DMS 273 treated with DMSO at 0.1 percent for 48 hours (cell line): ENCODE measurements at places on chromosomes 6 and 20.

DNA sequence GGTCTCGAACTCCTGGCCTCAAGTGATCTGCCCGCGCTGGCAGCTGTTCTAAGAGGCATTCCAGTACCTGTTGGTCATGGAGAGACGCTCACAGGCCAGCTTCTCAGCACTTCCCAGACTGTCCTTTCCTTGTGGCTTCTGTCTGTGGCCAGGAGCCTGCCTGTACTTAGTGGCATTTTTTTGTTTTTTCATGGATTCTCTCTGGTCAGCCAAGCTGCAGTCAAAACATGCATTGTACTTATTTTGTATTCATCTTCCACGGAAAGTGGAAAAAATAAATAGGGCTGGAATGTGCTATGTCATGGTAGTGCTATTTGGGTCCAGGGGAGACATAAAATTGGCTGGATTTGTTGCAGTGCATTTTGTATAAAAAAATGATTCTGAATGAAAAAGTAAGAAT, 29.1 kb downstream of the ZDHHC14 start:
- DNase-seq = no peak

DNA sequence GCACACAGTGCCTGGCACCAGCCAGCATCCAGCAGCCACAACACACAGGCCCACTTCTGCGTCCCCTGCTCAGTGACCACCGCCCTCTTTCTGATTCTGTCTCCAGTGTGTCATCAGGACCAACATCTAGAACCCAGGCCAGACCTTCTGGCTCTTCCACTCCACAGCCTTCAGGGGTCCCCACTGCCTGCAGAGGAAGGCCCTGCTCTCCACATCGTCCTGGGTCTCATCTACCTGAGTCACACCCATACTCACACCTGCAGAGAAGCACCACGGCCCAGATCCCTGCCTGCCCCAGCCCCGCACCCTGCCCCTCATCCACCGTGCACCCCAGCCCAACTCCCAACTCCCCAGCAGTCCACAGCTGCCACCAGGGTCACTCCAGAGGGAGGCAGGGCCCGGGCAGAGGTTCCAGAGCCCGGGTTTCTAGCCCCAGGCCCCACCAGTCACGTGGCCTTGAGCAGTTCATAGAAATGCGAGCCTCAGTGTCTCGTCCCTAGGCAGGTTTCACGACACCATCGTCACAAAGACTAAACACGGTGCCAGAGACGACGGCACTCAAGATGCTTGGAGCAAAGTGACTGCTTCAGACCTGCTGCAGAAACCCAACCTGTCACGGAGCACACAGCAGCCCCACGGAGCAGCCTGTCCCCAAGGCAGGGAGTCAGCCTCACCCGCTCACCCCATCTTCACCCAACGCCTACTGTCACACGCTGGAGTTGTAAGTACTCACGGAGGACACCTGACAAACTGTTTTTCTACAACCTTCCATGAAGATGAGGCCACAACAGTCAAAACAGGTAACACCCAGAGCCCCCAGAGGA, 16.1 kb downstream of the TAF4 start:
- no peak for DNase-seq

DNA sequence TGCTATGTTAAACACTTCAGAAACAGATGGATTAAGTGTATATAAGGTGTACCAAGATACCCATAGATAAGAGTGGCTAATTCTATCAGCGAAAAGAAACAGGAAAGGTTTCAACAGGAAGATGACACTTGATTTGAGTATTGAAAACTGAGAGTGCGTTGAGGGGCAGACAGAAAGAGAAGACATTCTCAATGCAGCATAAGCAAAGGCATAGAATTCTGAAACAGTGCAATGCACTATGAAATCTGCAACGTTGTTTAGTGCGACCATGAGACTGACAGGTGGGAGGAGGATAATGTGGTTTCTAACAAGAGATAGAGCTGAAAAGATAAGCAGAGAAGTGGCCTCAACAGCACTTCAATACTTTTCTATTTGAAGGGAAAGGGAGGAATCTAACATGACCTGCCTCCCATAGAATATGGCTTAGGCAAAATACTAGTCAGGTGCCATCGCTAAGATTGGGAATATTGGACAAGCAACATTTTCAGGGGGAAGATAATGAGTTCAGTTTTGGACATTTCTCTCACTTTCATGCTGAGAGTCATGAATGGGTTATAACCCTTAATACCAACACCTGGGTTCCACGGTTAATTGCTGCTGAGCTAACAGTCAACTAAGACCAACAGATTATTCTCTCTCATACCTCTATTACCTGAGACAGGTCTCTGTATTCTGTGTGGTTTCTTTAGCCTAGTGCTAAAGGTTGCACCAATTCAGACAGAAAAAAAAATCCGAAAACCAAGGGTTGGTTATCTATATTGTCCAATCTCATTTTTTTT, 312.9 kb upstream of the ARID1B start:
- no peak for DNase-seq

DNA sequence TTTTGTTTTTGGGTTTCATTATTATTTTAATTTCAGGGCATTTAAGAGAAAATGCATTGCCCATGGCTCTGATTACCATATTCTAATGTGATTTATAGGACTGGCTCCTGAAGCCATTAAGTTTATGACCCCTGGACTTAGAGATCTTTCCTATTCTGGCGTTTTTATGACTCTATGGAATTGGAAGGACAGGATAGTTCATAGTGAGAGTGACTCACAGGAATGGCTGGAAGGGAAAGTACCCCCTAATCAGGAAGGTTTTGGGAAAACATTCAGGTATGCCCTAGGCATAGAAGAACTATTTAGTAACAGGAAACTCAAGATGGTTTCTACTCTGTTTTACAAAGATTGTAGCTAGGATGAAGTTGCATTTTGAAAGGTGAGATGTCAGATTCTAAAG, 108.6 kb upstream of the SLC2A12 start:
- no peak for DNase-seq

GRCh38 chr20:22374678-22375590, 209.4 kb downstream of the FOXA2 start:
- DNase-seq = no peak

DNA sequence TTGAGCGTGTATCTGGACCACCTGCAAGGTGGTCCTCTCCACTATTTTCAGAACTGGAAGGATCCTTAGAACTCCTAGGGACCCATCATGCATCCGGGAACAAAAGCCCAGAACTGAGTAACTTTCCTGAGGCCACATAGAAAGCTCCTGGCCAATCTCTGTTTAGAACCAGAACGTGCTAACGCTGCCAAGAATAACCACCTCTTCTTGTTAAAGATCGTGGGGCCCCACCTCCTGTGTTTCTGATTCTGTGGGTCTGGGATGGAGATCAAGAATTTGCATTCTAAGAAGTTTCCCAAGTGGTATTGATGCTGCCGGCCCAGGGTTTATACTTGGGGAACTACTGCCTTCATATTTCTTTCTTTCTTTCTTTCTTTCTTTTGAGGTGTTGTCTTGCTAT, 13.3 kb downstream of the CD40 start:
- DNase-seq = no peak

DNA sequence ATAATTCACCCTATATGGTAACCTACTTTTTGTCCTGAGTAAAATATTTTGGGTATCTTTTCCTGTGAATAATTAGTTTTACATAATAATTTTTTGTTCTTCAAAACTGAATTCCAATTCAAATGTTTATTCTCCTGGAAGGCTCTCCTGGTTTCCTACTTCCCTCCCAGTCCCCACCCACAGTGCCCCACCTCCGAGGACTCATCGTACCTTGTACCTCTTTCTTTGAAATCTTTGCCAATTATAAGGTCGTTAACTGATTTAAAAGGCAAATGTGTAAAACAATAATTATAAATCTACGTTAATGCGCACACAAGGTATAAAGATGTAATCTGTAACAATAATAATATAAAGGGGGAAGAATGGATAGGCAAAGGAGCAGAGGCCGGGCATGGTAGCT, 40.5 kb upstream of the VEGFA start:
- no peak for DNase-seq

DNA sequence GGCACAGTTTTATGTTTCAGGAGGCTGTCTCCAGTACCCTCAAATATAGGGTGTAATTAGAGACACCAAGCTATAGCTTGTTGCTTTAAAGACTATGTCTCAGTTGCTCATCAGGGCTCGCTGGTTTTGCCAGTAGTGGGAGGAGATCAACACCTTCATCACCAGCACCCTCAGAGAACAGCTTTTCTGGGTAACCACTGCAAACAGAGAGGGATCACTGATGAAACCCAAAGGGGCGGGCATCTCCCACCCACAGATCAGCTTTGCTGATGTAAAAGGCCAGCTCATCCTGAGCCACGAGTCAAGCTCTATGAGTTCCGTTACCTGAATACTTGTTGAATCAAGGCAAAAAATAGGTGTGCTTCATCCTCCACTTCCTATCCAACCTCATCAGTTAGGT, 187.7 kb downstream of the AIG1 start:
- DNase-seq = no peak
